ENCODE measurements at places on chromosomes 16 and 17.

DNA sequence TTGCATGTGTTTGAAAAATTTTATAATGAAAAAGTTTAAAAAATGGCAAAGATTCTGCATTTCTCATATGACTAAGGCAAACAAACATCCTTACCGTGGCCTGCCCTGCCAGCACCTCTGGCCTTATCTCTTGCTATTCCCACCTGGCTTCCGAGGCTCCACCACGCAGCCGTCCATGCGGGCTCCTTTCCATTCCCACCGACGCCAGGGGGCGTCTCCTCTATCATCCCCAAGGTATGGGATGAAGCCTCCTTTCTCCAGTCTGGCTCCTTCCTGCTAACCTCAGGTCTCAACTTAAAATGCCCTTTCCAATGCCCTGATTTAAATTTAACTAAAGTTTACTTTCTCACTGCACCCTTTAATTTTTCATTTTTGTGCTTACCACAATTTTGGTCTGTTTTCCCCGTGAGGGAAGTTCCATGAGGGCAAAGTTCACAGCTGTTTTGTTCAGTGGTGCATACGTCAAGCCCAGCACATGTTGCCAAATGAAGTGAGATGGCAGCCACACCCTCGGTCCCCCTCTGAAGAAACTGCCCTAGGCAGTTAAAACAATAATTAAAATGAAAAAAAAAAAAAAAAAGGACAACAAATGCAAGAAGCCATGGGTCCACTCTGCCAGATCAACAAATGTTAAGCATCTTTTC is 13.3 kb upstream of the SDK2 start:
- no peak for DNase-seq

DNA sequence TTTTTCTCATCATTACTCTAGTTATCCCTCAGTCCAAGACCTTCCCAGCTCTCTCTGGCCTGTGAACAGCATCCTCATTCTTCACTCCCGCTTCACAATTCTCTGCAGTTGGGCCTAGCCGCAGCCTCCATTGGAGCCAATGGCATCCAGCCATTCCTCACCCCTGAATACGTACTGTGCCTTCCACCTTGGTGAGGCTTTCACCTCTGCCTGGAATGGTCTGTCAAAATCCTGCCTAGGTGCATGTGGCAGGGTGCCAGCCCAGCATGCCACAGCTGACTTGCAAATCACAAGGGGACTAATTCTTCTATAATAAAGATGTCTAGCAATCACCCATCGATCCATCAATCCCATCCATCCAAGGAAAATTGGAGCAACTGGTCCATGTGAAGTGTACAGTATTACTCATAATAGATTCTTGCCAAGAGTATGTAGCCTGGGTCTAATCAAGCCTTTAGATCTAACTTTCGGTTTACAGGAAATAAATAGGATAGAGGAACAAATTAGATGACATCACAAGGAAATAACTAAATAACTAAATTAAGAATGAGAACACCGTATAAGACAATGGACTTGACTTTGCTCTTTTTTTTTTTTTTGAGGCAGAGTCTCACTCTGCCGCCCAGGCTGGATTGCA is 5.1 kb upstream of the CX3CL1 start:
- no peak for DNase-seq

- peak; percentile 50 for DNase-seq
Observed at GRCh38 chr17:80891397-80892018, 100.1 kb upstream of the CHMP6 start.

GRCh38 chr16:56255904-56256303 is 64.6 kb downstream of the GNAO1 start:
- DNase-seq: no peak

GRCh38 chr17:35374766-35375344 is 1.4 kb upstream of the SLFN11 start:
- DNase-seq: no peak

GRCh38 chr17:83089328-83090132 is 10.1 kb downstream of the METRNL start:
- DNase-seq: no peak

DNA sequence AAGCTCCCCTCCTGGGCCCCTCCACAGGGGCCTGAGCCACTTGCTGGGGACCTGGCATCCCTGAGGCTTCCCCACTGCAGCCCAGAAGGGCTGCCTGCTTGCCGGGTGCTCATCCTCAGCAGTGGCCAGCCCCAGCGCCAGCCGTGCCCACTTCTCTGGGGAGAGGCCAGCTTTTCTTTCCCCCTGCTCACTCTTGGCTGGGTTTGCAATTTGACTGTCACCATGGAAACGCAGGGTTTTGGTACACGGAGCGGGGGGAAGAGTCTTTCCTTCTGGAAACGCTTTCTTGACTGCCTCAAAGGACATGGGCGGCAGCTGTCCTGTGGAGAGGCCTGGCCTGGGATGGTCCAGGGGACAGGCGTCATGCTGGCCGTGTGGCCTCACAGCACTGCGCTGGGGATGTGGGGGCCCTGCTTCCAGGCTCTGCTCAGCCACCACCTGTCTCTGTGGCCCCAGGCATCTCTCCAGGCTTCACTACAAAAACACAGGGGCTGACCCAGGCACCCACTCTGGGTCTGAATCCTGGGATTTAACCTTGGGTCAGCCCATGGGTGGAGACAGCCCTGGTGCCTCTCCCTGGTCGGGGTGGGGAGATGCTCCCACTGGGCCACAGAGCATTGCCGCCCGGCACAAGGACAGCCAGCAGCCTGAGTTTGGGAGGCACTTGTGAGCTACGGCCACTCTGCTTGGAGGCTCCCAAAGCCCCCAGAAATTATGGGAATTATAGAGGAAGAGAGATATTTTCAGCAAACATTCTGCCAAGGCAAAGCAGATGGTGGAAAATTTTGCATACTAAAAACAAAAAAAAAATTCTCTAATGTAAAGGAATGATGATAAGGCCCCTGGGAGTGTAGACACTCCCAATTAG is 45.9 kb upstream of the DOC2B start:
- DNase-seq: no peak

GRCh38 chr16:5075637-5076036 is 4.0 kb downstream of the ALG1 start:
- DNase-seq: no peak

DNA sequence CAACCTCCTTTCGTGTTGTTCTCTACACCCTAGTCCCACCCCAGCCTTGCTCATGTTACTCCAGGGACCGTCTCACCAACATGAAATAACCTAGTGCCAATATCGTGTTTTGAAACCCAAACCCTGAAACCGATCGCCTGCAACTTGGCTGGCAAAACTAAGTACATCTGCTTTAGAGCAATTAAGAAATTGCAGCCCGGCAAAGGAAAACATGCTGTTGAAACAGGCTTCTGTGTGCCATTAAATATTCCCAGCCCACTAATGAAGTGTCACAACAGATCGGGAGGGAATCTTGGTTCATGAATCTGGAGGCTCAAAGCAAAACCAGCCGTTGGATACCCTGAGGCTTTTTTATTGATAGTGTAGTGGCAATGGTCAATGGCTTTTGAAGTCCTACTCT is 48.3 kb upstream of the GPR139 start:
- no peak for DNase-seq

- DNase-seq: no peak
Observed at GRCh38 chr16:88448461-88449266, 4.4 kb upstream of the ZFPM1 start.

DNA sequence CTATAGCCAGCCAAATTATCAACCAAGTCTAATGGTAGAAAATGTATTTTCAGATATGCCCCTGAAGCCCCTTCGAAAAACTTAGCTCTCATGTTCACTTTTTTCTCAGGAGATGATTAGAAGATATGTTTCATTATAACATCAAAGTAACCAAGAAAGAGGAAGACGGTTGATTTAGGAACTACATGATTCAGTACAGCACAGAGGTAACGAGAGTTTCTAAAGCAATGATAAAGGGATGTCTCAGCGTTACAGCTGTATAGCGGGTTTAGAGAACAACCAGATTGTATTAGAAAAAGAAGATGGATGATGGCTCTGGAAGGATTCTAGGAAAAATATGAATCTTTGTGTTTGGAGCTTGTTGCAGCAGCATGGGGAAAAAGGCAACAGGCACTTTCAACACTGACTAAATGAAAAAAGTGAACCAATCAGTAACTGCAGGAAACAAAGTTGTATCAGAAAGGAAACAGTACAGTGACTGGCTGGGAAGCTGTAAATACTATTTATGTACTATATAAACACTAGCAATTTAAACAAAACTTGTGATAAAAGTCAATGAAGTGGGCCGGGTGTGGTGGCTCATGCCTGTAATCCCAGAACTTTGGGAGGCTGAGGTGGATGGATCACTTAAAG is 21.5 kb downstream of the MBTD1 start:
- no peak for DNase-seq

DNA sequence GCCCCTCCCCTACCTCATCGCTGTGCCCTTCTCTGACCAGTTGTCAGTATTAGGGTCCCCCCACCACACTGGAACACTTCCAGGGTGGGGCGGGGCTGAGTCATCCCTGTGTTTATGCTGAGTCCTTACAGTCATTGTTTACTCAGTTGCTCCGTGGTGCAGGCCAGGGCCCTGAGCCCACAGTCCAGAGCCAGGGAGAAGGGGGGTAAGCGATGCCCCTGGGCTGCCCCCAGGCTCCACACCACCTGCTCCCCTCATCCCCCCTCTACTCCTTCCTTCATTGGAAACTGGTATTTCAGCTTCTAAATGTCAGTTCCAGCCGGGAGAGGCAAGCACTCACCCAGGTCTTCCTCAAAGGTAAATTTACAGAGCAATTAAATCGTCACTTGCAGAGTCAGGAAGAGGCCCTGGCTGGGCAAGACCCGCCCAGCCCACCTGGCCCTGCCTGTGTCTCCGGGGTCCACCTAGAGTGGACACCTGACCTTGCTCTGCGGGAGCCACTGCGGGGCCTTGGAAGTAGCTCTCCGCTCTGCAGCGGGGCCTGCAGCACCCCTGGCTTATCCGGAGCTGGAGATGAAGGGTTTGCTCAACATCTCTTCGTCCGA is 4.8 kb downstream of the ATP2A3 start:
- no peak for DNase-seq

- DNase-seq: no peak
Observed at GRCh38 chr16:17470908-17471718, at the start of gene XYLT1. Gene XYLT1 (minus strand): TSS chr16:17470960. CDS start chr16:17470796, 164 bp downstream.

- no peak for DNase-seq
Observed at GRCh38 chr16:68770671-68771070, 33.6 kb downstream of the CDH1 start.

- no peak for DNase-seq
Observed at GRCh38 chr16:3878610-3879009, 1.9 kb downstream of the CREBBP start.

GRCh38 chr17:8994319-8994718 is 27.0 kb upstream of the NTN1 start:
- DNase-seq: peak; percentile 28

All from stimulated activated CD4-positive, alpha-beta T cell treated with anti-CD3 and anti-CD28 coated beads, TNF-alpha, amount 100 ng/mL, for 4 hours (primary cell).